NCI-H2081 (cell line): ENCODE measurements at places on chromosomes 6 and 20.

DNA sequence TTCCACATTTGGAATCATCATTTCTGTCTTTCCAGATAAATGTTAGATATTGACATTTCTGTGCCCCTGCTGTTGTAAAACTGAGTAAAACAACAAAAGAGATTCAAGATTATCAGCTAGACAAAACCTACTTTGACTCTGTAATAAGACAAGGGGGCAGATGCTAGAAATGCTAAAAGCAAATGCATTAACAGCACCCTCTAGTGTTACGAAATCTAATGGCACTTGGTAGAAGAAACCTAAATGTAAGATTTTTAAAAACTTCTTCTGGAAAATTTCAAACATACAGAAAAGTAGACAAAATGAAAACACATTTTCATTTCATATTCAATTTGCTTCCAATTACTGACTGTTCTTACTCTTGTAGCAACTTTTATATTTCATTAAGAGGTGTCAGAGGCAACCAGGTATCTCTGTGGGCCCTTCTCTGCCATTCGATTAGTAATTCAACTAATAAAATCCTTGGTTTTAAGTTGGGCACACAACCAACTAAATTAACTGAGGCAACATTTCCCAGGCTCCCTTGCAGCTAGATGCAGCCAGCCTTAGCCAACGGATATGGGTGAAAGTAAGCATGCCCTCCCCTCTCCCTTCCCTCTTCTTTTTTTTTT, 45.0 kb downstream of the SLC23A2 start:
- peak; percentile 48 for DNase-seq

- no peak for DNase-seq
These were observed 169.7 kb downstream of the ATXN1 start for GRCh38 chr6:16591396-16592222.

- DNase-seq, result peak; percentile 64
These were observed 151.5 kb downstream of the PRL start for GRCh38 chr6:22145376-22145775.

DNA sequence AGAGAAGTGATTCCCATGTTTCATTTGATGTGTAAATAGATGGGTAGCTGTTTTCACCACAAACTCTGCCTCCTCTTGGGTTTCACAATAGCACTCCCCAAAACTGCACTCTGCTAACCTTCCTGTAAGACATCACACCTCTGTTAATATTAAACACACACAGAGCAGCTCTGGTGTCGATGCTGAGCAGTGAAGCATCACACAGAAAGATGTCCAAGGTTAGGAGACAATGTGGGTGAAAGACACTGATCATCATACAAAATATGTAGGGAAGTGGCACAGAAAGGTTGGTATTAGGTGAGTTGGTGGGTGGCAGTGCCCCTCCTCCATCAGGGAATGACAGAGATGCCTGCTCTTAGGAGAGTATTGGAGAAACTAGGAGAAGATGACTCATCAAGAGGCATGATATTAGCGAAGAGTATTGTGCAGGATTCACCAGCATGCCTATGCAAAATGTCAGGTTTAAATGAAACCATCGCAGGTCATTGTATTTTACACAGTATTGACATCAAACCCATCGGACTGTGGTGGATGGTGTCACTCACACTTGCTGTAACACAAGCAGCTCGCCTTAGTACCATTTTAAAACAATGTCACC, 199.7 kb downstream of the TBXT start:
- no peak for DNase-seq

- no peak for DNase-seq
These were observed 36.3 kb downstream of the COX4I2 start for GRCh38 chr20:31673943-31674463.

GRCh38 chr6:85764844-85765243, 122.2 kb upstream of the SYNCRIP start:
- DNase-seq, result no peak

- peak; percentile 73 for DNase-seq
These were observed 190.6 kb upstream of the PMEPA1 start for GRCh38 chr20:57900226-57900905.

DNA sequence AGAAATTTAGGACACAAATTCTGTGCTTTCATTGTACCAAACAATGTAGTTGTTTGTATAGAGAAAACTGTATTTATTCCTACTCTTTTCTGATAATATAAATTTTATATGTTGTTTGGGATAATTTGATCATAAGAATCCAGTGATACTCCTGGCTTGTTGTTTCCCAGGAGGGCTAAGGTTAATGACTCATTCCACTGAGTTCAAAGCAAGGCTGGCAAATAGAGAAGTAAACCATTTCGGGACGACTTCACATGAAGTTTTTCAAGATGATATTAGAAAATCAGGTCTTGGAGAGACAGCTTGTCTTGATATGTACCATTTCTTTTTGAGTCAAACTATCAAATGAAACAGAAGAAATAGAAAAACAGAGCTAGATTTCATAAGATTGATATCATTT, 326.1 kb upstream of the CNR1 start:
- DNase-seq, result no peak

GRCh38 chr20:24158281-24158680, 169.7 kb upstream of the GGTLC1 start:
- no peak for DNase-seq

GRCh38 chr20:50115041-50115512, 2.1 kb upstream of the UBE2V1 start:
- no peak for DNase-seq

DNA sequence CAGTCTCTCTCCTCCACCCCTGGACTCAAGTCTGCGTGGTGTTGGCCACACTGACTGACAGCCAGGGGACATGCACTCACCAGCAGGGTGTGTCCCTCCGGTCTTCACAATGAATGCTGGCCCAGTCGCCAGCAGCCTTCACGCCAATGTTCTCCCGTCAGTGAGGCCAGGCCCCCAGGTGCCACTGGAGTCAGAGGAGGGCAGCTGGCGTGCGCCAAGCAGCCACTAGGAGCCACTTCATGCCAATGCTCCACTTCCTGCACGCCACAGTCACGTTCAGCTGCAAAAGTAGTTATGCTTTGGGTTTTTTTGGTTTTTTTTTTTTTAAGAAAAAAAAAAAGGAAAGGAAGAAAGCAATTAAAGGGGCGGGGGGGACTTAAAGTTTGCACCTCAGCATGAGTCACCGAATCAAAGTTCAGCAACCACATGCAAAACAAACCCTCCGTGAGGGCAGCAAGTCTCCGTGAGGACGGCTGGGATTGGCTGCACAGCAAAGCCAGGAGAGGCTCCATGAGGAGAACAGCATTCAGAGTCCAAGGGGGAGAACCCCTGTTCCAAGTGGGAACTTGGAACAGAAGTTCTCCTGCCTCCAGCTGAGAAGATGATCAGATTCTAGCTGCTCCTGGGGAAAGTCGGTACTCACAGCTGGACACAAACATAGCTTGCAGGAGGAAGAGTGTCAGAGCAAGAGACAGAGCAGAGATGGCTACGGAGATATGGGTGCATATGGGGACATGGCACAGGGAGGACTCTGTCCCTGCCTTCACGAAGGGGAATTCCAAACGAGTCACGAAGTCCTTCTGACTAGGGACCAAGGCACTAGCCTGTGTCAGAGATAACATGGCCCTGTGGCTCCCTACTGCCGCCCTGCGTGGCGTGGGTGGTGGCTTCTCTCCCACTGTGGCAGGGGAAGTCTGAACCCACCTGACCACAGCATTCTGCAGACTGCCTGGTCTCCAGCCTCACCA, at the start of gene ZC3H12D:
TSS of gene ZC3H12D (minus strand) at position 282 of the 968 bp plus-strand sequence. CDS start 10,471 bp downstream, outside the sequence.
- DNase-seq, result no peak

GRCh38 chr6:141267420-141267819, 865.3 kb upstream of the GJE1 start:
- DNase-seq, result no peak

- no peak for DNase-seq
These were observed 91.4 kb downstream of the PLCB4 start for GRCh38 chr20:9160331-9160730.

DNA sequence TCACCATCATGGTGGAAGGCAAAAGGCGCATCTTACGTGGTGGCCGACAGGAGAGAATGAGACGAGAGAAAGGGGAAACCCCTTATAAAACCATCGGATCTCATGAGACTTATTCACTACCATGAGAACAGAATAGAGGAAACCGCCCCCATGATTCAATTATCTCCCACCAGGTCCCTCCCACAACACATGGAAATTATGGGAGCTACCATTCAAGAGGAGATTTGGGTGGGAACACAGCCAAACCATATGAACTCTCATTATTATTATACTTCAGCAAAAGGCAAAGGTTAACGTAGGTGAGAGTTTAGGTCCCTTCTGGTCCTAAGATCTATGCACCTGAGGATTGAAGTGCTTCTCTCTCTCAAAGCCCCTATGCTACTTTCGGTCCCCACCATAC, 2.4 kb upstream of the PFDN4 start:
- no peak for DNase-seq

DNA sequence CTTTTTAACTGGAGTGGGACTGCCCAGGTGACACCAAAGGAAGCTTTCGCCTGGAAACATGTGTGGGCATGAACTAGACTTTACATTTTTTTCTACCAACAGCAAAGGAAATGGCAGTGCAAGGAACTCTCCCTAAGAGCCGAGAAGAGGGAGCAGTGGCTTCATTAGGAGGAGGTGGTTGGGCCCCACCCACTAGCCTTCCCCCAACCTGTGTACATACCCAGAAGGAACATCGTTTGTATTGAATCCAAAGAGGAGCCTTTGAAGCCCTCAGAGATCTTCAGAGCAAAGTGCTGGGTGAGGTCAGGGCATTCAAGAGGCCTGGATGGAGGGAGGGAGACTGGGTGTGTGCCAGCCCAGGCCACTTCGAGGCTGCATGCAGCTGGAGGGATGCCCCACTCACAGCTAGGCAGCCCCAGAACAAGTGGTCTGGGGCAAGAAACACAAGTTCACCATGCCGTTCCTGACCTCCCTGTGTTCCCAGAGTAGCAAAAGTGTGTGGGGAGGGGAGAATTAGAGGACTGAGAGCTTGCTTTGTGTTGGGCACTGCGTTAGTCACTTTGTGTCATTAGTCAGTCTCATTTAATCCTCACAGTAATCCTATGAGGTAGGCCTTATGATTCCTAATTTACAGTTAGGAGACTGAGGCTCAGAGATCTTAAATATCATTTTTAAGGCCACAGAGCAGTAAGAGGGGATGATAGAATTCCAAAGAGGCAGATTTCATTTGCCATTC, 191.6 kb upstream of the SUPT3H start:
- no peak for DNase-seq

DNA sequence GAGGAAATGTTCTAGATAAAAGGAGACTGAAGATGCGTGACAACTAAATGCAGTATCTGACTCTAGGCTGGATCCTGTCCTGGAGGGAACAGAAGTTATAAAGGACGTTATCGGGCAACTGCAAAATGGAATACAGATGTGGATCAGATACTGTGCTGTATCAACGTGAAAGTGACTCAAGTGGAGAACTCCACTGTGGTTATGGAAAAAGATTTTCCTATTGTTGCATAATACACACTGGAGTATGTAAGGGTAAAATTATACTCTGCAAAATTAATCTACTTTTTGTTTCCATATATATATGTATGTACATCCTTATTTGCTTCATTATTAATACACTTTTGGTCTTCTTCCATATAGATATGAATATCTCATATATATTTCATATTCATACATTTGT, 654.0 kb downstream of the QKI start:
- DNase-seq, result no peak

DNA sequence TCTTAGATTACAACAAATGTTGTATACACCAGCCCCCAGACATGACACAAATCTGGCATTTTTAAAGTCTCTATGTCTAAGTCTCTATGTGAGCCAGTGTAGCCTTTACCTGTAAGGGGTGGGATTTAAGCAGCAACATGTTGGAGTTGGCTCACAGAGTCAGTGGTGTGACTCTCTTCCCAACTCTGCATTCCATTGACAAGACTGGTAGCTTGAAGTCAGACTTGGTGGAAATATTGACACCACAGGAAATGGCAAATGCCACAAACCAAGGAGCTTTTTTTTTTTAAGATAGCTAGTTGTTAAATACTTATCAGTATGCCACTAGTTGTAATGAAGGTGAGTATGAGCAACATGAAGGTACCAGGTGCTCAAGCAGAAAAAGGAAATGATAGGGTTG, 103.1 kb upstream of the SMLR1 start:
- DNase-seq, result no peak

DNA sequence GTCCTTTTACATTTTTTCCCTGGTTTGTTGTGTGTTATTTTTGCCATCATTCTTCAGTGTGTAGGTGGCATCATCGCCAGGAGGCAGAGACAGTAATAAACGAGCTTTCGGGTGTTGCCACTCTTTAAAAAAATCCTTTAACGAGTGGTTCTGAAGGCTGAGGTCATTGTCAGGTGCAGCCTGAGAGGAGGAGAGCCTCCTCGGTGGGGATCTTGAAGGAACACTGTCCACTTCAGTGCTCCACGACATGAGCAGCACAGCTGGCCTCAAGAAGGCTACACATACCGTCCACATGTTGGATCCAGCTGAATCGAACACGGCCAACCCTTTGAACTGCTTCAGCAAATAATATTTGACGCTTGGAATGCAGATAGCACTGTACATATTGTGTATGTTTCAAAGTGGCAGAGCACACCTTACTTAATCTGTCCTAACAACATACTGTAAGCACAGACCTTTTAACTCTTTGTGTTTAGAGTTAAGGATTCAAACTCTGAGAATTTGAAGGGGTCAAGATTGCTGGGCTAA, 48.0 kb upstream of the FOXQ1 start:
- no peak for DNase-seq

GRCh38 chr6:155782739-155783459, 327.3 kb upstream of the NOX3 start:
- no peak for DNase-seq

- DNase-seq, result no peak
These were observed 28.1 kb downstream of the SNRNP48 start for GRCh38 chr6:7617801-7618764.

- DNase-seq, result no peak
These were observed 18.8 kb upstream of the EZR start for GRCh38 chr6:158837684-158838625.

DNA sequence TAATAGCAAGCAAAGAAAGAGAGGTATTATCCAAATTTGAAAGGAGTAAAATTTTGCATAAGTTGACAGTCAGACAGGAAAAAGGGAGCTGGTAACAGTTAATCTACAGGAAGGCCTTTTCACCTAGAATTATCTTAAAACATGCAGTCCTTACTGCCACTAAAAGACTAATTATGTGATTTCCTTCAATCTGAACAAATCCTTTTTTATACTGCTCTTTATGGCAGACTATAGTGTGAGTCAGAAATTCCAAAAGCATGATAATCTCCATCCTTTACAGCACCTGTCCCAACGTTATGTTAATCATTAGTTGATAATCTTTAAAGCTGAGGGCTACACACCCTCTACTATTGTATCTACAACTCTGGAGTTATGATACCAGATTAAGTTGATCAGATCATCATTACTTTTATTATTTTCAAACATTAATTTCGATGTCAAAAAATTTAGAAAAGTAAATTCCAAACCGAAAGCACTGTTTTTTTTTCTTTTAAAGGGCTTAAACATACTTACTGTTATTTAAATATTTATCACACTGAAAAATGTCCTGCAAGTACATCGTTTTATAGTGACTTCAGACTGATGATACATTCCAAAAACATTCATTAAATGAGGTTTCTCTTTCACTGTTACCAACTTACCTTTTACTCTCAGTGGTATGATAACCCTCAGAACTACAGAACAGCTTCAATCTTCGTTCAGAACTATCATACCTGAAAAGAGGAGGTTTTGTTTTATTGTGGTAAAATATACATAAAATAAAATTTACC, 33.2 kb upstream of the AKAP7 start:
- no peak for DNase-seq
